ENCODE measurements at places on chromosomes 6 and 20. TPM values are rescaled to one million over a fixed set of nuclear protein-coding genes. Genes with fewer than 3 reads are reported as not detected.

The SLC17A3 gene
- polyA plus RNA-seq: not detected

DNA sequence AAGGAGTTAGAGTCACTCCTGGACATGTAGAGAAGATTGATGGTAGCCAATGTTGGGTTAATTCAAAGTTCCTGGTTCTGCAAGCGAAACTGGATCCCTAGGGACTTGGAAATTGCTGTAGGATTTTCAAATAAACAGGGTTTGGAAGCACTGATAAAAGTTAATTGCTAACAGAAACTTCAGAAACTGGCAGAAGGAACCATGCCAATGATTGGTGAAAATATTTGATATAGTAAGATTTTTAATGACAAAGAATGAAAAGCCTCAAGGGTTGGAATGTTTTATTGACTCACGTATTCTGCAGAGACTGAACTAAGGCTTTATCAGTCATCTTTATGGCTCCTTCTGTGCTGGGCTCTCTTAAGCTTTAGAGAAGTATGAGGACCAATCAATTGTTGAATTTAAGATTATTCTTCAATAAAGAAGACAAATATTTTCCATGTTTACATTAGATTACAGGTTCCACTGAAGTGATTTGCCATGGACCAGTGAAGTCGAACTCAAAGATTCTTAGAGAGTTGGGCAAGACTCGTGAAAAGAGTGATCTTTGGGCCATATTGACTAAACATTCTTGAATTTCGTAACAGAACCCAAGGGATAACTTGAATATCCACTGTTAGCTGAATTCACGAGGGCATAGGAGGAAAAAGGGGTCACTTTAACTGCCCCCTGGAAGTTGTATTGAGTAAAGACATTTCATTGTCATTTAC lies 371.4 kb downstream of the HDGFL1 start:
- H3K4me3 ChIP-seq: no peak overlapping the region
- no peaks in the 10 kb centered on the region for H3K4me1 ChIP-seq
- no peaks in the 10 kb centered on the region for H3K27me3 ChIP-seq
- H3K27ac ChIP-seq: no peak overlapping the region
- no peaks in the 10 kb centered on the region for H3K36me3 ChIP-seq
- no peak for DNase-seq

GRCh38 chr20:56929606-56930005 lies 300.5 kb downstream of the TFAP2C start:
- H3K36me3 ChIP-seq: no peaks in the 10 kb centered on the region
- H3K27ac ChIP-seq: no peak overlapping the region
- no peak overlapping the region for H3K4me3 ChIP-seq
- peaks cover 18% of the 10 kb centered on the region for H3K27me3 ChIP-seq
- no peak for DNase-seq
- H3K4me1 ChIP-seq: no peaks in the 10 kb centered on the region

DNA sequence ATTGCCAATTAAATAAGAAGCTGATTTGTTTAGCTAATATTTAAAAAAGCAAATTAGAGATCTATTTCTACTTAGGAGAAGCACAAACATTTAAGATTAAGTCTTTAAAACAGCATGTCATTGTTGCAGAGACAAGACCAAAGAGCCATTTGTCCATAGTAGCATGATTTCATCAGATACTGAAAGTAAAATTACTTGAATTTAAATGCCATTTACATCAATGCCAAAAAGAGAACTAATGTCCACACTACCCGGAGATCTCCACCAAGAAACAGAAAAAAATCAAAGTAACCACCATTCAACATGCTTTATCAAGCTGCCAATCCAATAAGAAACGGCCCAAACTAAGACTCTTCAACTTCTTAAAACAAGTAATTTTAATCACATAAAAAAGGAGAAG lies 15.7 kb downstream of the AURKA start:
- no peak overlapping the region for H3K27ac ChIP-seq
- no peak for DNase-seq
- no peak overlapping the region for H3K4me3 ChIP-seq
- peaks cover 94% of the 10 kb centered on the region for H3K36me3 ChIP-seq
- no peaks in the 10 kb centered on the region for H3K27me3 ChIP-seq

- no peak for DNase-seq
- no peaks in the 10 kb centered on the region for H3K36me3 ChIP-seq
- no peak overlapping the region for H3K4me3 ChIP-seq
- peaks cover 5% of the 10 kb centered on the region for H3K4me1 ChIP-seq
- no peak overlapping the region for H3K27ac ChIP-seq
Observed at GRCh38 chr20:33515569-33516216, 25.8 kb downstream of the CBFA2T2 start.

GRCh38 chr6:112831022-112831421 lies 483.9 kb downstream of the RFPL4B start:
- no peaks in the 10 kb centered on the region for H3K4me1 ChIP-seq
- no peak for DNase-seq
- H3K27ac ChIP-seq: no peak overlapping the region
- H3K36me3 ChIP-seq: no peaks in the 10 kb centered on the region
- H3K4me3 ChIP-seq: no peak overlapping the region
- H3K27me3 ChIP-seq: no peaks in the 10 kb centered on the region

DNA sequence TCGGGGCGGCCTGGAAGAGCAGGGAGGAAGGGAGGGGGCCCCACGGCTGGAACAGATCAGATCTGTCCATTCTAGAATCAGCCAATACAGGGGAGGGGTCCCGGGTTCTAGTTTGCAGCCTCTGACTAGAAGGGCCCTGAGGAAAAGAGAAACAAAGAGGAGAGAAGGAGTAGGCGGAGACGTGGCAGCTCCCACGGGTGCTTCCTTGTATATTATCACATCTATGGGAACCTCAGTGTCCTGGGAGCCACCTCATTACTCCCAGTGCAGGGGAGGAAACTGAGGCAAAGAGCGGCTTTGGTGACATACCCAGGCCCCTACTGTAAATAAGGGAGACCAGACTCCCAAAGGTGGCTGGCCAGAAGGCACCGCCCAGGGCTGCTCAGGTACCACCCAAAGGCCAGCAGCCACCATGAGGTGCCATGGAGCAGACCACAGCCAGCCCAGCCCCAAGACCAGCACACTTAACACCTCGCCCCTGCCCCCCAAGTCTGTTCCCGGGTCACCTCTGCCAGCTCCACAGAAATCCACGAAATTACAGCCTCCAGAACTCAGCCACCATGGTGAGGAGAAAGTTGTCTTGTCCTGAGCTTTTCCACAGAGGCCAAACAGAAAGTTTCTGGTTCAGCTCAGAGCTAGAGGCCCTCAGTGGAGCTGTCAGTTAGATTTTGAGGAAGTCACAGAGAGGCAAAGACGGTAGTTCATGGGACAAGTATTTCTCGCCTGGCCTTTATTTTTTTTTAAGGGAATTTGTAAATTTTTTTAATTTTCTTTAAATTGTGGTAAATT lies 2.1 kb downstream of the ZC3H12D start:
- H3K27ac ChIP-seq: no peak overlapping the region
- H3K4me3 ChIP-seq: no peak overlapping the region
- H3K36me3 ChIP-seq: no peaks in the 10 kb centered on the region
- peaks cover 23% of the 10 kb centered on the region for H3K4me1 ChIP-seq
- DNase-seq: no peak

DNA sequence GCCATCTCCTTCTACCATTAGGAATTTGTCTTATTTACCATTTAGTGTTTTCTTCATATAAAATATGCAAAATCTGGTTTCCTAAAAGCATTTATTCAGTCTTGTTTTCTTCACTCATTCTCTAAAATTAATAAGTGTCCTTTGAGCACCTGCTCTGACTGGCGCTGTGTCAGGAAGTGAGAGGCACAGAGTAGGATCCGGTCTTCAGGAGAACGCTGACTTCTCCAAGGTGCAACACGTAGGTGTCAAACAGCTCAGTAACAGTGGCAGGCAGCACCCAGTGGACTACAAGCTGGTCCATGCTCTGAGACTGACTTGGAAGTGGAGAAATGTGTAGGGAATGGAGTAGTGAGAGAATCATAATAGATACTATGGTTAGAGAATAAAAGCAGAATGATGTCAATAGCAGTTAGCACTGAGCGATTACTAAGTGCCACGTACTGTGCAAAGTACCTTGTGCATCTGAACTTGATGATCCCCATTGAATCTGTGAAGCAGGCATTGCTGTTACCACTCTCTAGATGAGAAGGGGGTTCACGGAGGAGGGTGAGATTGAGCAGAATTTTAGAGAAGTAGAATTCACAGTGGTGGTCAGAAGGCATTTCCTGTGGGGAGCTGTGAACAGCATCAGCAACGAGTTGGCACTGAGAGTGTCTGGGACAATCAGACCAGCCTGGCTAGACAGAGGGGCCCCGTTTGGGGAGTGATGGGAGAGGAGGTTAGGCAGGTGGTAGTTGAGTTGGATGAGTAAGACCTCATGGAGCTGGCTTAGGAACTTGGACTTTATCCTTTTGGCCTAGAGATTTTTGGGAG lies 569.8 kb downstream of the QKI start:
- no peak overlapping the region for H3K4me3 ChIP-seq
- no peaks in the 10 kb centered on the region for H3K36me3 ChIP-seq
- peaks cover 15% of the 10 kb centered on the region for H3K27me3 ChIP-seq
- DNase-seq: no peak
- no peaks in the 10 kb centered on the region for H3K4me1 ChIP-seq

DNA sequence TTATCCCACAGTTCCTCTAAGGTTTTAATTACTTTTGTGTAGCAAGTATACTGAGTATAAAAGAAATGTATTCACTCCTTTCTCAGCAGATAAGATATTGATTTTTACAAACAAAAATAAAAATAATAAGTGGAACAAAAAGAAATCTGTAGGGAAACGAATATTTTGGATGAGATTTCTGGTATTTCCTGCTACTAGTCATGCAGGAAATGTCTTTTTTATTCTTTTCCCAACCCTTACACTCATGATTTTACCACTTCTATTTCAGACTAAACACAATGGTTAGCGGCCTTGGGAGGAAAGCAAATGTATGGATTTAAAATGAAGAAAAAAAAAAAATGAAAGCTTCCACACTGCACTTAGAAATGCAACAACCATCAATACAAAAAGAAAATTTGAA lies 580.5 kb upstream of the MARCKS start:
- H3K27ac ChIP-seq: no peak overlapping the region
- H3K36me3 ChIP-seq: no peaks in the 10 kb centered on the region
- DNase-seq: no peak
- H3K4me3 ChIP-seq: no peak overlapping the region

The NOTCH4 gene
- polyA plus RNA-seq: 4.3 TPM

DNA sequence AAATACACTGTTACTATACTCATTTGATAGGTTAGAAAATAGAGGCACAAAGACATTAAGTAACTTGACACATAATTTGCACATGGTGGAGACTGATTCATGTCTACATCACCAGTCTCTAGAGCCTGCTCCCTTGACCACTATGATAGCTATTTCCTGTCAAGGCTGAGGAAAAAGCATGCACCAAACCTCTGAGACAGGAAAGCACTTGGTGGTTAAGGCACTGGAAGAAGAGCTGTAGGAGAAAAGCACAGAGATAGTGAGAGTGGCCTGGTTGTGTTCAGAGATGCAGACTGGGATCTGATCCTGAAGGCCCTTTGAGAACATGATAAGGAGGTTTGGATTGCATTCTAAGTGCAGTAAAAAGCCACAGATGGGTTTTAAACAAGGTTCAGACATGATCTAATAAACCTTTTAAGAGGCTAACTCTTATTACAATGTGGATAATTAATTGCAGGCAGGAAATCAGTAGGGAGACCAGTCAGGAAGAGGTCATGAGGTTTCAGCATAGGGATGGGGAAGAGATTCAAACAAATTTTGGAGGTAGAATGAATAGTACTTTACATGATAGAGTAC lies 168.9 kb downstream of the PHF3 start:
- no peak overlapping the region for H3K4me3 ChIP-seq
- H3K36me3 ChIP-seq: no peaks in the 10 kb centered on the region
- no peaks in the 10 kb centered on the region for H3K4me1 ChIP-seq
- H3K27ac ChIP-seq: no peak overlapping the region
